ENCODE measurements at places on chromosomes 7 and 10. TPM values are rescaled to one million over a fixed set of nuclear protein-coding genes. Genes with fewer than 3 reads are reported as not detected.

GRCh38 chr10:30215623-30216022 is 133.5 kb downstream of the MTPAP start:
- DNase-seq, result peak; percentile 86
- H3K4me3 ChIP-seq, result peak overlapping the region; percentile 11
- H3K36me3 ChIP-seq, result no peaks in the 10 kb centered on the region
- H3K27ac ChIP-seq, result peak overlapping the region; percentile 90
- H3K27me3 ChIP-seq, result no peaks in the 10 kb centered on the region

GRCh38 chr10:75427951-75428350 is 3.5 kb upstream of the LRMDA start:
- DNase-seq, result no peak
- H3K36me3 ChIP-seq, result no peaks in the 10 kb centered on the region
- H3K4me1 ChIP-seq, result peaks cover 22% of the 10 kb centered on the region
- peak overlapping the region; percentile 47 for H3K27ac ChIP-seq
- no peak overlapping the region for H3K4me3 ChIP-seq
- H3K27me3 ChIP-seq, result peaks cover 14% of the 10 kb centered on the region

DNA sequence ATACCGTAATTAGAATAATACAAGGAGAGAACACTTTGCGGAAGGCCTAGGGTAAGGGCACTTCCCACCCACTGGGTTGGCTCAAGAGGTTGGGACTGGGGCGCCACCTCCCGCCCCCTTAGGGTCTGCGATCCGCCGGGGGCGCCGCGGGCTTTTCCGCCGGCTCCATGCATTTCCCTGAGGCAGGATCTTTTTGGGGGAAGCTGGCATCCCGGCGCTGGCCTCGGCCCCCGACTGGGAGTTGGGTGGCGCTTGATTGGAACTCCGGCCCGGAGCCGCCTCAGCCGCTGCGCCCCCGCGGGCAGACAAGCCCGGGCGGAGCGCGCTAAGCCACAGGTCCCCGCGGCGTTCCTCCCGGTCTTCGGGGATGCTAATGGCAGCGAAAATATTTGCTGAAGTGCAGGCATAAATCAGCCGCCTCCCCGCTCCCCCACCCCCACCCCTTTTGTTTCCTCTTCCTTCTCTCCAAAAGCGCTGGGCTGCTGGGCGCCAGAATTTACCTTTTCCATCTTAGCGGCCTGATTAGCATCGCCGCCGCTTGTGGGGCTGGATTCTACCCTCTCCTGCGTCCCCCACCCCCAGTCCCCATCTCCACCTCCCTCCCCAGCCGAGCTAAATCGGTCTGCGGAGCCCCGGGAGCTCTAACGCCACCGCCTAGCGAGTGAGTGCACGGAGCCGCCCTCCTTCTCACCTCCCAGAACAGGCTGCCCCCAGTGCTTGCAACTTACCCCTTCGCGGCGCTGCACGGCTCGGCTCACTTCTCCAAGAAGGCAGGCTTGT is 5.1 kb downstream of the UNC5B start:
- peak; percentile 25 for DNase-seq
- no peak overlapping the region for H3K27ac ChIP-seq
- H3K27me3 ChIP-seq, result peaks cover 65% of the 10 kb centered on the region

DNA sequence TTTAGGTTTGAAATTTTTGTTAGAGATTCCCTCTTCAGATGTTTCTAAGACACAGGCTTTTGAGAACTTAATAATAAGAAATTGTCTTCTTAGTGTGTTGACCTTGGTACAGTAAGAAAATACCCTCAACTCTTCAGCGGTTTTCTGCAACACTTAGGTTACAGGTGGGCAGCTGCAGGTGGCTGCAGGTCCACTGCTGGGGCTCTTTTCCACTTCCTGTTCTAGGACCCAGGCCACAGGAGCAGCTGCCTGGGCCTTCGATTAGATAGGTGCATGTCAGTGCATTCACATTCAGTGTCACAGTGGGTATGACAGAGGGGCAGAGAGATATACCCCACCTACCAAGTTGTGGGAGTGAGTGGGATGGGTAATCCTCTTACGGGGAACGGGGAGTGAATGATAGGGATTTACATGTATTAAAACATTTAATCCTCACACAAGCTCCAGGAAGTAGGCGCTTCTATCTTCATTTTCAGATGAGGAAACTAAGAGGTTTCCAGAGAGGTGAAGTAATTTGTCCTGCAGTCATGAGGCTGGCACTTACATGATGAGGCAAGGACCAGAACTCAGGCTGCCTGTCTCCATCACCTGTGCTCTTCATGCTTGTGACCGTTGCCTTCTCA is 20.2 kb upstream of the SUV39H2 start:
- peaks cover 29% of the 10 kb centered on the region for H3K36me3 ChIP-seq
- no peak overlapping the region for H3K4me3 ChIP-seq
- no peaks in the 10 kb centered on the region for H3K27me3 ChIP-seq
- no peak overlapping the region for H3K27ac ChIP-seq

DNA sequence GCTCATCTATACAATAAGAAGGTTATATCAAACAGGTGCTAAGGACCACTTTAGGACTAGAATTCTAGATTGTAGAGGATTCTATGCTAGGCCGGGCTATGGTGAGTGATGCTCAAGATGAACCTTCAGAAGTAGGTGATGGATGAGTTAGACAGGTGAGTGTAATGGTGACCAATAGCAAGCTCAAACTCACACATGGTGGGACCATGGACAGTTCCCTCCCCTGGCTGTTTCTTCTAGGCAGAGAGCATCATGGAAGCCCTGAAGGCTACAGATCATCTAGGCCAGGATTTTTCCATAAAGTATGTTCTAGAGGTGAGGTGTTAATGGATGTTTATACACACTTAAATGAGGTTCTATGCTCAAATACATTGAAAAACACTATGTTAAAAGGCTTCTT is 162.2 kb upstream of the WDR11 start:
- H3K4me1 ChIP-seq, result no peaks in the 10 kb centered on the region
- H3K36me3 ChIP-seq, result no peaks in the 10 kb centered on the region
- no peak for DNase-seq
- H3K27ac ChIP-seq, result no peak overlapping the region

GRCh38 chr7:38452681-38453108 is 178.5 kb downstream of the AMPH start:
- H3K4me3 ChIP-seq, result no peak overlapping the region
- H3K4me1 ChIP-seq, result peaks cover 8% of the 10 kb centered on the region
- peak overlapping the region; percentile 14 for H3K27ac ChIP-seq
- H3K36me3 ChIP-seq, result no peaks in the 10 kb centered on the region

GRCh38 chr10:59360605-59361405 is 1.5 kb downstream of the FAM13C start:
- H3K36me3 ChIP-seq, result peaks cover 3% of the 10 kb centered on the region
- H3K4me1 ChIP-seq, result peaks cover 5% of the 10 kb centered on the region
- H3K4me3 ChIP-seq, result peak overlapping the region; percentile 56
- H3K27ac ChIP-seq, result peak overlapping the region; percentile 86
- H3K27me3 ChIP-seq, result peaks cover 3% of the 10 kb centered on the region

The HPSE2 gene
- 0.04 TPM for total RNA-seq

The MRPS33 gene
- 79.5 TPM for total RNA-seq

The LRWD1 gene
- total RNA-seq, result 10.2 TPM

The ERV3-1 gene
- total RNA-seq, result 13.4 TPM

The PCBD1 gene
- total RNA-seq, result 66.5 TPM

The GIMAP6 gene
- 18.7 TPM for total RNA-seq
